ENCODE measurements at places on chromosomes 1 and 21.
A peak's percentile ranks its signal among the peaks of the same experiment; 100 is the strongest.

DNA sequence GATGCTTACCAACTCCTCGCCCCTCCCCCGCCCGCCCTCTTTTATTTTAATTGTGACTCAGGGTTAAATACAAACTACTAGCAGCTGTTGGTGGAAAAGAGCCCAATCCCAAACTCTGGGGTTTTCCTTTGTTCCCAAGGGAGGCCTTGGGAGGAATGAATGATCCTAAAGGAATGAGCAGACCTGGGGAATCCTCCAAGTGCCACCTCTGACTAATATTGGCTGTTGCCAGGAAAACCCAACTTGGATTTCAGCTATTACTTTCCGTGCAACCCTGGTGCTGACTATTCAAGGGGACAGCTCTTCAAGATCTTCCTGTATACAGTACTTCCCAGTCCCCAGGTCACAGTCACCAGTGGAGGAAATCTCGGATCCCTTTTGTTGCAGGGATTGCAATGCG is 1.3 kb upstream of the S100A10 start:
- peak; percentile 83 for DNase-seq

GRCh38 chr1:15151377-15151806 is 2.2 kb upstream of the TMEM51 start:
- no peak for DNase-seq

GRCh38 chr1:109210058-109210457 is 3.7 kb upstream of the SARS1 start:
- DNase-seq, result no peak

DNA sequence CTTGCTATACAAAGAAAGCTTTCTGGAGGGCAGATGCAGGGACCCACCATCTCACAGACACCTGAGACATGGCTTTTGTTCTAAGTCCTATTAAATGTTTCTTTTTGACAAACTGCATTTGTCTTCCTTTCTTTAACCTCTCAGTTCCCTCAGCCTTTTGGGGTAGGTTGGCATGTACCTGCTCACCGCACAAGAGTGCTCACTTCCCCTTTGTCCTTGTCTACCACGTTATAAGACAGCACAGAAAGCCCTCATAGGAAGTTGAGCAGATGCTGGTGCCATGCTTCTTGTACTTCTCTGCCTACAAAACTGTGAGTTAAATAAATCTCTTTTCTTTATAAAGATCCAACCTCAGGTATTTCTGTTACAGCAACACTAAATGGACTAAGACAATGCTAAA is 31.9 kb upstream of the RGS21 start:
- no peak for DNase-seq

DNA sequence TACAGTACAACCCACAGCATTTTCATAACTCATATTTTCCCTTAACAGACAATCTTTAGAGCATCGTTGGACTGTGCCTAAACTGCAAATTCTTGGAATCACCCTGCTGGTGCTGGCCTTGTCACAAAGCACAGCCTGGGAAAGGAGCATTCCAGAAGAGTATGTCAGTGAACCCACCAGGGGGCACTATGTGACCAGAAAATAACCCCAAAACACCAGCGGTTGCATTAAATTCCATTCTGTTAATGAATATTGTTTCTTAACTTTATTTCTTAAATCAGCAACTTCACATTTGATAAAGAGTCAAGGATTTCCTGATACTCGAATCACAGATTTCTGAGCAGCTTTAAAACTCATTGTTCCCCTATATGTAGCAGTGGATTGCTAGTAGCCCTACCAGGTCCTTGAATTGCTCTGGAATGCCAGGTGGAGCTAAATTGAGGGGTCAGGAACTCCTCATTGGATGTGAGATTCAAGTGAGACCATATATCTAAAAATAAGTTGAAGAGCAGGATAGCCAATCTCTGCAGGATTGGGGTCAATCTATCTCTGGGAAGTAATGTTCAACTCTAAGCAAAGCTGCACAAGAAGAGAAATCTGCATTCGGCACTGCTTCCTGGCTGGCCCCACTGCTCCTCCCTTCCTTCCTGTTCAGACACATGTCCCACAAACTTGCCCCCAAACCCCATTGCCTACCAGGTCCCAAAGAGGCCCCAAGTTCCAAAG is 12.7 kb upstream of the RAB4A start:
- DNase-seq, result no peak

- no peak for DNase-seq
Observed at GRCh38 chr1:227726924-227727599, 8.0 kb downstream of the JMJD4 start.

DNA sequence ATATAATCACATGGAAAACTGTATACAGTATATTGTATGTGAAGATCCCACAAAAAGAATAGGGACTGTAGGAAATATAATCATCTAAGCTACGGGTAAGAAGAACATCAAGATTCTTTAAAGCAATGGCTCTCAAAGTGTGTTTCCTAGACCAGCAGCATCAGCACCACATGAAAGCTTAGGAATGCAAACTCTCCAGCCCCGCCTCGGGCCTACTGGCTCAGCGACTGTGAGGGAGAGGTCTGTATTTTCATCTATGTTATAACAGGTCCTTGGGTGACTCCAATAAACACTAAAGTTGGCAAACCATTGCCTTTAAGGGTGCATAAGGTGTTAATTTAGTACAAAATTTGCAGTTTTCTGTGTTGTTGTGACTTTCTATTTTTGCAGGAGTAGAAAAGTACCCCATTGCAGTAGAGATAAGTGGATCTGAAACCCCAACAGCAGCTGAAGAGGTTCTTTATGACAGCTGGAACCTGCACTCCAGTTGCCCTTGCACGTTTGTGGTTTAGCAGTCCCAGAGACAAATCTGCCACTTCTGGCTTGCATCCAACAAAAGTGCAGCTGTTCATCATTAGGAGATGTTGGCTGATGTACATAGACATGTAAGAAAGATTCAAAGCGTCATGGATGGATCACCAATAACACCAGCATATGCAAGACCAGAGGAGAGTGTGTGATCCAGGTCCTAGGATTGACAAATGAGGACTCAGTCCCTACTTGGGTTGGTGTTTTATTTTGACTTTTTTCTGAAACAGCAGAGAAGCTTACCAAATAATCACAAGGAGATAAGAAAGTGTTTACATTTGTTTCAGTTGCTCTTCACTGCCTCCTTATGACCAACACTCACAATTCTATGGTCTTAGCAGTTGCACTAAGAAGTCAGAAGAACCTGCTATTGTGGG is 15.9 kb upstream of the IFNAR1 start:
- DNase-seq, result no peak

DNA sequence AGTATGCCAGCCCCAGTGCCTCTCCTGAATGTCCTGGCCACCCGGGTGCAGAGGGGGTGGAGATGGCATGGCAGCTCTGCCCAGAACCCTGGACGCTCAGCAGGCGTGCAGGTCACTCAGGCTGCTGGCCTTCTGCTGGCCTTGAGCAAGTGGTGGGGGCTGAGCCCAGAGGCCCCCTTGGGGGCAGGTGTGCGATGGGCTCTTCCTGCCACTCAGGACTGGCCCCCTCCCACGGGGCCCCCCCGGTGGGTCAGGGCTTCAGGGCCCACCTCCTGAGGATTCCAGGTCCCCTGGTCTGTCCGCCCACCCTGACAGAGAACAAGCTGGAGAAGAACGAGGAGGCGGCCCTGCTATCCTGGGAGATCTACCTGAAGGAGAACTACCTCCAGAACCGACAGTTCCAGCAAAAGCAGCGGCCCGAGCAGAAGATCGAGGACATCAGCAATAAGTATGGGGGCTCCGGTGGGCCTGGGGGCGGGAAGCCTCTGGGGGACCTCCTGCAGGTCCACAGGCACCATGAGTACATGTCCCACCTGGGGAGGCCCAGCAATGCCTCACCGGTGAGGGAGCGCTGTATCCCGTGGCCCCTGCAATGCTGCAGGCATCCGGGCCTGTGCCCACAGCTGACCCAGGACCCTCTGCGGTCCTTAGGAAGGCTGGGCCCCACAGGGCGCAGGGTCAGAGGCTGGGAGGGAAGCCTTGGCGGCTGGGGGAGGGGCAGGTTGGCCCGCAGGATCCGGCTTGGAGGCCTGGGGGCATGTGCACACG is 37.0 kb upstream of the LRRC3 start:
- no peak for DNase-seq

DNA sequence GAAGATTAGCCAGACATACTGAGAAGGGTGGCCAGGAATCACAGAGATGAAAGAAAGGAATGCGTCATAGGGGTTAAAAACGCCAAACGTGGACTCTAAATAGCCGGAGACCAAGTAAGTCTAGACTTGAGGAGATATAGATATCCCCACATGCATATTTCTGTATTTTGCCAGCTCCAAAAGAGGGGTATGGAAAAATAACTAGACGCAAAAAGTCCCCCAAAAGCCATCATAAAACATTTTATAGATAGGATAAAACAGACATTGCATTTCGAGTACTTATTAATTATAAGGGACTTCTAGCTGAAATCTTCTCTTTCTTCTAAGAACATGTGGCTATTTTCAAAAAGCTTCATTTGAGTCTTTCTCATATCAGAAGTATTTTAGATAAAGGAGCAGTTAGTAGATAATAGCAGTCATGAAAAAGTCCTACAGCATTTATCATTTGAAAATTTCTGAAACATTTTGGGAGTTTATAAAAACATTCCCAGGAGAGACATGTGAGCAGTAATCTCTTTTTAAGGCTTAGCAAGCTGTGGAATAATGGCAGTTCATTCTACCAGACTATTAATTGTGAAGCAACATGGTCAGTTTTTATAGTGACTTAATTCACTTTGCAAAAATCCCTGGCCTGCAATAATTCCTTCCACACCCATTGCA is 6.1 kb downstream of the KIF26B start:
- no peak for DNase-seq

DNA sequence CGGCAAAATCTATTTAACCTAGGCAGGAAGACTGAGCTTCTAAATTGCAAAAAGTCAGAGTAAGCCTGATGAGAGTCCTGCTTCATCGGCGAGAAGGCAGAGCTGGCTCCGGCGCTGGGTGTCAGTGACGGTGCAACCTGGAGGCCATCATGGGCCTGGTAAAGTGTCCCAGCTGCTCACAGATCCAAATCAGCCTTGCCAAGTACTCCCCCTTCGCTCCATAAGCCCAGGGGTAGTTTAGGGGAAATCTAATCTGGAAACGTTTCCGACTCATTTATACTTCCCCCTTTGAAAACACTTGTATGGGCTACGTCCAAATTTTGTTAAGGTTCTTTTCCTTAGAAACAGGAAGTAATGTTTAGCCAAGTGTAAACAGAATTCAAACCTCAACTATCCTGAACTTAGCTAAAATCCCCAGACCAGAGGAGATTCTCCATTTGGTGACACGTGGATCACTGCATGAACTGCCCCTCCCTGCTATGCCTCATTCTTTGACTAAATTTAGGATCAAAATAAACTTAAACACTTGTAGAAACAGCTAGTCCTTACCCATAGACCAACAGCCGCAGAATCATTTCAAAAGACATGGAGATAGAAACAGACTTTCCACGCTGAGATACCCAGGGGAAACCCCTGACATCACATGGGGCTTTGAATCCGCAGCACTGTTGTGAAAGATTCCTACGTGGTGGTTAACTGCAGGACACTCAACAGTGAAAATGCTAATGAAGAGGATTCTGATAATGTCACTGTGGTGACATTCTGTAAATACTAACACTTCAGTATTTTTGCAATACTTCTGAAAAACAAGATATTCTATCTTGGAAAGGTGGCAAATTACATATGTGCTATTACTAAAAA is 172.7 kb downstream of the TGFBR3 start:
- DNase-seq, result no peak

DNA sequence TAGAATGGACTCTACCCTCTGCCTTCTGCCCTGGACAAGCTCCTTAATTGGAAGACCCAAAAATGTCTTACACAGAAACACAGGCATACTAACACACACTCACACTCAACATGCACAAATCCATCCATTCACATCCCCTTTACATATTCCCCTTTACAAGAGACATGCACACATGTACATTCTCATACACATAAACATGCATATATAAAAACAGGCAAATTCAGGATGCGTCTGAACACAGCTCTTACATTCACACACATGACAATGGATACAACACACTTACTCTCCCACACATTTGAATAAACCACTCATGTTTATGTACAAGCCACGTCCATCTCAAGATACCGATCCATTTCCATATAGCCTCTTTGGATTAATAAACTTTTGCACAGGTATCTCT is 84.4 kb downstream of the HMGB4 start:
- DNase-seq, result no peak

All from AG04449 (cell line).